A549 (cell line): ENCODE measurements at places on chromosomes 13 and 19.
A peak's percentile ranks its signal among the peaks of the same experiment; 100 is the strongest.

GRCh38 chr19:28640506-28640905 lies 572.4 kb downstream of the UQCRFS1 start:
- DNase-seq, result no peak

DNA sequence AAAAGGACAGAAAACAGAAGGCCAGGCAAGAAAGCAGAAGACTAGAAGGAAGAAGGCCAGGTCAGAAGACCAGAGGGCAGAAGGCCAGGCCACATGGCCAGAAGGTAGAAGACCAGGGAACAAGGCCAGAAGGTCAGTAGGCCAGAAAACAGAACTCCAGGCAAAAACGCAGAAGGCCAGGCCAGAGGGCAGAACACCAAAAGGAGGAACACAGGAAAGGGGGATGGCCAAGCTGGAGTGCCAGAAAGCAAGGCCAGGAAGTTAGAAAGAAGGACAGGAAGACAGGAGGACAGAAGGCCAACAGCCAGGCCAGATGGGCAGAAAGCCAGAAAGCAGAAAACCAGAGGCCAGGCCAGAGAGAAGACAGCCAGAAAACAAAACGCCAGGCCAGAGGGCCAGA lies 185.4 kb downstream of the TUBA3C start:
- no peak for DNase-seq

- no peak for DNase-seq
These were observed 406.9 kb downstream of the FGF9 start for GRCh38 chr13:22077764-22078163.

DNA sequence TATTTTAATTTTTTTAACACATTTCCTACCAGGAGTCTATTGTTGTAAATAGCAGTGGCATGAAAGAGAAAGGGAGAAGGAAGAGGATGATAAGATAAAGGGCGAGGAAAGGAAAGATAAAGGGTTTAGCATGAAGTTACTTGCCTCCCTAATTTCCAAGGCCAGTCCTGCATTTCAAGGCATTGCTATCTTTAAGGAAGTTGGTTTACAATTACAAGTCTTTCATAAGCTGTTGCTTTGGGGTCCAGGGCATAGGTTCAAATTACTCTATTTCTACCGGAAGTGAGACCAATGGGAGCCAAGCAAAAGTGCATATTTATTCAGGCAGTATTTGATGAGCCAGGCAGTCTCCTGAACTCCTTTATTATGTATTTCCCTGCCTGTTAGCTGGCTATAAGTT lies 27.7 kb upstream of the UBL3 start:
- no peak for DNase-seq

- peak; percentile 2 for DNase-seq
These were observed 772 bp downstream of the PARP4 start for GRCh38 chr13:24511816-24512196.

GRCh38 chr13:81498969-81499368 lies 1158.0 kb upstream of the SPRY2 start:
- DNase-seq, result no peak

DNA sequence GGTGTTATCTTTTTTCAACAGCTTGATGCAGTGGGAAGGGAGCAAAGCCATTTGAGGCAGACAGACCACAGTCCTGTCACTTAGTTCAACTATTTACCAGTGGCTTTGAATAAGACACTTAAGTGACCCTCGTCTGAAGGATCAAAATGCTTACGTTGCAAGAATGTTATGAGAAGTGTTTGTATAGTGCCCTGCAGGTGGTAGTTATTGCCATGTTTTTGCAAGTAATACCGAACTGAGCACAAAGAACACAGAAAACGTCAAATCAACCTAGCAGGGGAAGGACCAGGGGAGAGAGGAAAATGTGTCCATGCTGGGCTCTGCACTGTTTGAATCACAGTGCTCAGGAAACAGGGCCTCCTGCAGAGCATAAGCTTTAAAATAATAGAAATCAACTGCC lies 2.8 kb downstream of the SOHLH2 start:
- no peak for DNase-seq

GRCh38 chr19:18418483-18419194 lies 559 bp upstream of the SSBP4 start:
- no peak for DNase-seq

DNA sequence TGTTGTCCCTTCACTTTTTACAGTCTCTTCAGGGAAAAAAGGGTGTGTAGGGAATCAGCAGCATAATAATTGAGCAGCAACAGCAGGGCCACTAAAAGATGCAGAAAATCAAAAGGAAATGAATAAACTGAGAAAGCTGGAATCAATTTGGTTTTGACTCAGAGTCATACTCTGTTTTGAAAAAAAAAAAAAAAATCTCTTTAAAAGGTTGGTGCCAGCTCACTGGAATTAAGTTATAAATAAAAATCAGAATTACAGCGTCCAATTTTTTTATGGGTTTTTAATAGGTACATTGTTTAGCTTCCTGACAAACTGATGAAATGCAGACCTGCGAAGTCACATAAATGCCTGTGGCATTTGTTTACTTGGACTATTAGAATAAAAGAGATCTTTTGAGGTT lies 231.9 kb downstream of the COG6 start:
- DNase-seq, result no peak

DNA sequence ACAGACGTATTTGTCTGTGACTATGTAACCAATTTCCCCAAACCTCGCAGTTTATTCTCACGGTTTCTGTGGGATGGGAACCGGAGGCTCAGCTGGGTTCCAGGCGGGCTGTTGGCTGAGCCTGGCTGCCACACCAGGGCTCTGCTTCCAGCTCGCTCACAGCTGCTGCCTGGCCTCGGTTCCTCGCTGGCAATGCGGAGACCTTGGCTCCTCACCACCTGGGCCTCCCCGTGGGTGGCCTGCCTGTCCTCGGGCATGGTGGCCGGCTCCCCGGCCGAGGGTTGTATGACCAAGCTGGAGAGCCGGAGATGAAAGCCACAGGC lies 218.9 kb upstream of the MAB21L1 start:
- no peak for DNase-seq
